ENCODE measurements at places on chromosomes 4 and X.

DNA sequence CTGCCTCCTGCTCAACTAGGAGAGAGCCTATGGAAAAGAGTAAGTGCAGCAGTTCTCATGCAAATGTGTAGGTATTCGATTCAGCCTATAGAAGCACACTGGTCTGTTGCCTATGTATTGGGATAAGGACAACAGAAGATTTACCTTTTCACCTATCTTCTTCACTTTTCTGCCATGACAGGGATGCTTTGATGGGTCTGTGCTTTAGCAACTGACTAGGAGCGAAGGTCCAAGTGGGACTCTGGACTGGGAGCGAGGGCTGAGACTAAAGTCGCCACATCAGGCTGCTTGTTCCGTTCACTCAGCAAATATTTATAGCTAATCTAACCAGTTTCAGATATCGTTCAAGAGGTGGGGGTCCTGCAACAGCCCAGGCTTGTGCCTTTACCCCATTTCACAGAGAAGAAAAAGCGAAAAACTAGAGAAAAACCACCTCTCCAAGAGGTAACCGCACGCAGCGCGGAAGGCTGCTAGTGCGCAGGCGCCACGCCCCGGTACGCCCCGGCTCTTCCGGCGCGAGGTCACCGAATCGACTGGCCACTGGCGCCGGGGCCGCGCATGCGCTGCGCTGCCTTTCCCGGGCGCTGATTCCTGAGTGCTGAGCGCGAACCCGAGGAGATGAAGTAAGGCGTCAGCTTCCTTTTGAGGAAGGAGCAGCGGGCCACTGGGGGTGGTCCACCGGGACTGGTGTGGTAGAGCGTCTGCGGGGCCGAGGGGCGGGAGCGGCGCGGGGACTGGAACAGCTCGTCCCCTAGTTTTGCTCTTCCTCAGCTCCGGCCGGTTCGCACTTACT is at the start of gene RBMX2:
TSS of gene RBMX2 (plus strand) at position 573 of the 793 bp plus-strand sequence. CDS start at position 619, 46 bp downstream.
- DNase-seq: peak; percentile 65

DNA sequence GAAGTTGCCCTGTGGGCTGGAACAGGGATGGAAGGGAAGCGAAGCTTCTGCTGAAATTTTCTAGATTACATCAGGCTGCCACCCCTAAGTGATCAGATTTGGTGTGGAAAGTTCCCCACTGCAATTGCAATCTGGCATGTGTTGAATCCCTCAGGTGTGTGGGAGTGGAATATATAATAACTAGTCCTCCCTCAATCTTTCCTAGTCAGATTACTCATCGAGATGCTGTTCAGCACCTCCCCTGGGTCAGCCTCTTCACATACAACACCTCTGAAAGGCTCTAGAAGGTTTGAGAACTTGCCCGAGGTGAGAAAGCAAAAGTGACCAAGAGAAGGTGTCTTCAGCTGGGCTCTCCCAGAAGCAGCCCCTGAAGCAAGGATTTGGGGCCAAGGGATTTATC is 336.8 kb downstream of the BCOR start:
- DNase-seq: no peak

DNA sequence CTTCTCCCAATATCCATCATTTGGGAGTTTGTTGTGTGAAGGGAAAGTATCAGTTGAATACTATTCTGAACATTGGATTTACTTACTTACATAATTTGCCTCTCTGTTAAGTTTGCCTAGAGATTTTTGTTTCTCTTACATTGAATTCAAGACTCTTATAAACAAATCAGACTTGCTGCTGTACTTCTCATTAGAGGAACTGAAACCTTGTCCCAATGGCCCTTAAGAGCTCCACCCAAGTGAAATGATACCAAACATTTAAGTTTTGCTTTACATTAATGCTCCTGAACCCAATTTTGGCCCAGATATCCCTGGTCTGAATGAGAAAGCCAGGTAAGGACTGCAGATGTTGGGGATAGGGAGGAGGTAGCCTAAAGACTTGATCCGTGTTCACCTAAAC is 32.0 kb downstream of the HAND2 start:
- DNase-seq: no peak

GRCh38 chr4:37648084-37648817 is 37.9 kb downstream of the RELL1 start:
- DNase-seq: peak; percentile 95

- DNase-seq: no peak
Observed at GRCh38 chrX:57265126-57265525, 21.4 kb upstream of the FAAH2 start.

GRCh38 chrX:123108513-123109427 is 75.3 kb upstream of the GRIA3 start:
- no peak for DNase-seq

- DNase-seq: no peak
Observed at GRCh38 chrX:136354201-136354600, 53.4 kb downstream of the ADGRG4 start.

DNA sequence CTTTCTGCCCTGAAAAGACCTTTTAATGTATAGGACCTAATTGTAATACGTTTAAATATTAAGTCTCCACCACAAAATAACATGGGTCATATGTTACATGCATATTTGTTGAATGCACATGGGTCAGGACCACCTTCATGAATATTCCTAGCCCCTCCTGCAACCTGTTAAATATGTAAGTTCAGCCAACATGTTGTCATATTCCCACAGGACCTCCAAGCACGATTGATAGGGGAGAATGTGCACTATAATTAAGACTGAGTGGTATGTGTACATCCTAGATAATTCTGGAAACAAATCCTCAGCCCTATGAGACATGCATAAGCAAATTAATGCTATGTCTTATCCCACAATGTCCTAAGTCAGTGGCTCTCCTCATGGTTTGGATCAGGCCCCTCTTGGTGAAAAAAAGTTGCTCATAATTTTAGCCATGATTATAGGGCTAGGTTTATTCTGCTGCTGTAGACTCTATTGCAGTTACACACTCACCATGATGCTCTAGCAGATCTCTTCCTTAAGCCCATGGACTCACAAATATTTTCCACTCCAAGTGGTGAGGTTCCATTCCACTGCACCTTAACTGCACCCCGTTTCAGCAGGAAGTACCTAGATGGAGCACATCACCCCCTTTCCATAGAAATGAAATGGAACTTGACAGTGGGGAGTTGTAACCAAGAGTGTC is 10.2 kb downstream of the TIGD2 start:
- no peak for DNase-seq

GRCh38 chrX:130916636-130917422 is 13.8 kb upstream of the ENOX2 start:
- peak; percentile 44 for DNase-seq

DNA sequence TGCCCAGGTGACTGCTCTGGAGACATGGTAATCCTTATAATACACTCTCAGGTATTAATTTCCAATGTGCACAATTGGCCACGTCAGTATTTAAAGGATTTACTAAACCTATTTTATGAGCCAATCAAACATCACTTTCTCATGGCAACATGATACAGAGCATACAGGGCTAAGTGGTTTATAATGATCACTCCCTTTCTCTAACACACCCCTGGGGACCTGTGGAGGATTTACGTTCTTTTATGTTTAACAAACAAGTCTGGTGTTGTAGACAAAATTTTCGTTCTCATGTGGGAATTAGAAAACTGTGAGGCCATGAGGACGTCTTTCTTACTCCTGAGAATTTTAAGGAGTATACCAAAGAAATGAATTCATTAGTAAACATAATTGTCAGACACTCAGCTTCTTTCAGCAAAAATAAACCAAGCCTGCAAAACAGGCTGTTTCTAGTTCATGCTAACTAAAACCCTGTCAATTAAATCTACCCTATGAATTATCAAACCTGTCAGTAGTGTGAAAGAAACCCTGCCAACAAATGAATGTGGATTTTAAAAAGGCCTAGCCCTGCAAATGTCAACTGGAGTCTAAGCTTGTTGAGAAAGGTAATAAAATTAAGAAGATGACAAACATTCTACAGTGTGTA is 155.8 kb downstream of the PDGFC start:
- DNase-seq: no peak

DNA sequence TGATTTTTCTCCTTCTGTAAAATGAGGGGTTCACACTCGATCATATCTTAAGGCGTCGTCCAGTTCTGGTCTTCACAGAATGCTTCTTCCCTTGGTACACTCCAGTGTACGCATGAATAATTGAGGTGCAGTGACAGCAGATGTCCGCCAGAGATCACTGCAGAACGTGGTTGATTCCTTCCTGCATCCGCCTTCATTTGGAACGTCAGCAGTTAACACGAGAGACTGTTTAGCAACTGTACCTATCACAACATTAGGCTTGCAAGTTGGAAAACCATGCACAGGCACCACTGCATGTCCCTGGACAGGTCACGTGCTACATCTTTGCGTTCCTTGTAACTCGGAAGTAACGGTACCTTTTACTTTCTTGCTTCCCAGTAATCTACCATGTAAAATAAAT is 66.0 kb upstream of the GEMIN8 start:
- peak; percentile 11 for DNase-seq

- DNase-seq: no peak
Observed at GRCh38 chrX:131595120-131595519, 51.2 kb downstream of the OR13H1 start.

- DNase-seq: peak; percentile 2
Observed at GRCh38 chr4:13344216-13344615, 139.9 kb downstream of the RAB28 start.

- no peak for DNase-seq
Observed at GRCh38 chr4:124053872-124054538, 657.4 kb downstream of the SPRY1 start.

- DNase-seq: no peak
Observed at GRCh38 chr4:37812713-37813112, 13.8 kb upstream of the PGM2 start.
